ENCODE measurements at places on chromosomes 12 and 14. TPM values are rescaled to one million over a fixed set of nuclear protein-coding genes. Genes with fewer than 3 reads are reported as not detected.

- DNase-seq = no peak
These were observed 1509.2 kb upstream of the SEL1L start for GRCh38 chr14:83042858-83043257.

DNA sequence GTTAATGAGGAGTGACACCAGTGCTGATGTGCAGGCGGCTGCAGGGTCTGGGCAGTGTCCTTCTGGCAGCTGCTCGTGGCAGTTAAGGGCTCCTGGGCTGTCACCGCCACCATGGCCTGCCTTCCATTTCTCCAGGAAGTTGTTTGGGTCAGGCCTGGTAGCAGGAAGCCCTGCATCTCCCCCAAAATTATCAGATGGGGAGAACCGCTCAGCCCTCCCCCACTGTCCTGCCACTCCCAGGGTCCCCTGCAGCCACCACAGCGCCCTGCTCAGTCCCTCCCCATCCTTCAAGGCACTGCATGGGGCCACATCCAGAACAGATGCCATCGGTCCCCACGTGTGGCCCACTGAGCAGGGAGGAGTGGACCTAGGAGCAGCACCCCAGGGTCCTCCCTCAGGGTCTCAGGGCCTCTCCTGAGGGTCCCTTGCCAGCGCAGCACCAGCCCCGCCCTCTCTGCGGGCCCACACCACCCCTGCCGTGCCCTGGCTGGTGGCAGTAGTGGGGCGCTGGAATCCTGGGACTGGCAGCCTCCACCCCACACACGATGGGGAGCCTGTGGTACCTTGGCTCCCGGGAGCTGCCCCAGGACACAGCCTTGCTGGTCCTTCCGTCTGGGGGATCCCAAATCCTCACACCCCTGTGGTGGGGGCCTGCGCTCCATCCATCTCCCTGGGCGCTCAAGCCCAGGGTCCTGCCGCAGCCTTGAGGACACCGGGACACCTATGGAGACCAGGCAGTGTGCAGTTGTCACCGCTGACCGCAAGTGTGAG is 10.3 kb upstream of the AMN start:
- peak; percentile 43 for DNase-seq

DNA sequence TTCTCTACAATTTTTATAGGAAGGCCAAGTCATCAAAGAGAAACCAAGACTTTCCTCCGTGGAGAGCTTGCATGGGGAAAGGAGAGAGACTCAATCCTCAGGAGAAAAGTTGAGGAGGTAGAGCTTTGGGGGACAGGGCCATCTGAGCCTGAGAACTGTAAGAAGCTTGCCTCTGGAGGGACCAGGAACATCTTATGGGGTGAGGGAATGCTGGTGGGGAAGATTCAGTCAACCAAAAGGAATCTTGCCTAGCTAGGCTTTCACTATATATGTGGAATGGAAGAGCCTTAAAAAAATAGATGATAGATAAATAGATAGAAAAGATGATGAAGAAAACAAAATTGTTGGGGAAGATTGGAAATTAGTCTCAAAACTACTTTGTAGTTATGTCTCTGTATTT is 63.5 kb downstream of the DYRK2 start:
- no peak for DNase-seq

Gene SIRT4
- total RNA-seq = 1.9 TPM

- DNase-seq = no peak
These were observed 40.7 kb downstream of the WNK1 start for GRCh38 chr12:793037-793436.

DNA sequence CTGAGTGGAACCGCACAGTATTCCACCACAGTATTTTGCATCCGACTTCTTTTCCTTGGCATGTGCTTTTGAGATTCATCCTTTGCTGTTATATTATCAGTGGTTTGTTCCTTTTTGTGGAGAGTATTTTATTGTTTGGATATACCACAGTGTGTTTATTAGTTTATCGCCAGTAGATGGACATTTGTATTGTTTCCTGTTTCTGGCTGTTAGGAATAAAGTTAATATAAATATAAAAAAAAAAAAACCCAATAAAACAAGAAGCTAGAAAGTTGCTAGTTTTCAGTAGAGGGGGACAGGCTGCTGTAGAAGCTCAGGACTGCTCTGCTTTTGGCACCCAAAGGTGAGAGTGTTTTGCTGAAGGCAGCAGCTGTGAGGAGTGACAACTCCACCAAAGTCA is 62.0 kb upstream of the EEA1 start:
- DNase-seq = no peak
